CD4-positive, CD25-positive, alpha-beta regulatory T cell (primary cell): ENCODE measurements at places on chromosomes 7 and 10. TPM values are rescaled to one million over a fixed set of nuclear protein-coding genes. Genes with fewer than 3 reads are reported as not detected.

GRCh38 chr10:99775850-99776249, 6.6 kb upstream of the ABCC2 start:
- DNase-seq = no peak
- H3K27ac ChIP-seq = no peak overlapping the region
- no peaks in the 10 kb centered on the region for H3K27me3 ChIP-seq

CALD1 gene
- polyA plus RNA-seq = not detected

SFTPA1 gene
- polyA plus RNA-seq = not detected

NRG3 gene
- polyA plus RNA-seq = not detected

- H3K27me3 ChIP-seq = peaks cover 2% of the 10 kb centered on the region
- no peak for DNase-seq
- no peak overlapping the region for H3K27ac ChIP-seq
These were observed 1112.3 kb downstream of the GATA3 start for GRCh38 chr10:9166770-9167169.

GRCh38 chr10:110525349-110526260, 27.9 kb downstream of the DUSP5 start:
- H3K27me3 ChIP-seq = no peaks in the 10 kb centered on the region
- no peaks in the 10 kb centered on the region for H3K36me3 ChIP-seq
- no peak overlapping the region for H3K27ac ChIP-seq
- DNase-seq = no peak

- H3K4me3 ChIP-seq = no peak overlapping the region
- H3K27ac ChIP-seq = no peak overlapping the region
- DNase-seq = no peak
These were observed 73.3 kb downstream of the MCU start for GRCh38 chr10:72765051-72765745.

- no peak overlapping the region for H3K4me3 ChIP-seq
- DNase-seq = no peak
- H3K27me3 ChIP-seq = no peaks in the 10 kb centered on the region
- H3K36me3 ChIP-seq = no peaks in the 10 kb centered on the region
These were observed 153.5 kb downstream of the ZNF248 start for GRCh38 chr10:37703833-37704382.

GRCh38 chr10:55091691-55092328, 290.8 kb upstream of the PCDH15 start:
- no peaks in the 10 kb centered on the region for H3K36me3 ChIP-seq
- H3K4me1 ChIP-seq = no peaks in the 10 kb centered on the region
- peak; percentile 1 for DNase-seq
- H3K27me3 ChIP-seq = no peaks in the 10 kb centered on the region
- H3K4me3 ChIP-seq = no peak overlapping the region
- H3K27ac ChIP-seq = no peak overlapping the region

DNA sequence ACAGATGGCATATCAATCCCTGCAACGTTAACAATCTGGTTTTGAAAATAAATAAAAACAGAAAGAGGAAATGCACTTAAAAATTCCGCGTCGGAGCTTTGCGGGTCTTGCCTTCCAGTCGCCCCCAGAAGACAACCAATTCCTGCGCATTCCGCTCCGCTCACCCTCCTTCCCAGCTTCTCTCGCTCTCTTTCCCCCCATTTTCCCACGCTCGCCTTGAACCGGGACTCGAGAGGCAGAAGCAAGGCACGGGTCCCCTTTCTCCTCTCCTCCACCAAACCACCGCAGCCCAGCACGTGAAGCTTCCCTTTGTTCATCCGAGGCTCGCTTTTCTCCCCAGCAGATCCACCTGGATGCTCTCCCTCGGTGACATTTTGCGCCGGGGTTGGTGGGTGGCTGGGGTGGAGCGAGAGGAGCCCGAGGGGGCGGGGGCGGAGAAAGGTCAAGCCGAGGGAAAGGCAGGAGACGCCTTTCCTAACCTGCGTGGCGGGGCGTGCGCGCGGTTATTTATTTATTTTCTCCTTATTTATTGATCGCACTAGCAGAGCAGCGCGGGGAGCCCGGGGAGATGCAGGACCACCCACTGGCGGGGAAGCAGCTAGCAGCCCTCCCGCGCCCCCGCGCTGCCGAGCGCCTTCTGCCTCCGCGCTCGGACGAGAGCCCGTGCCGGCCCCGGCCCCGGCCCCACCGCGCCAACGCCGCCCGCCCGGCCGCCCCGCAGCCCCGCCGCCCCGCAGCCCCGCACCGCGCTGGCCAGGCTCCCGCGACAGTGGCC, at the start of gene KCND2:
TSS of gene KCND2 (plus strand) at position 475 of the 775 bp plus-strand sequence.
- no peak within 1 kb of the TSS for H3K27ac ChIP-seq
- no peaks in the 10 kb centered on the region for H3K4me1 ChIP-seq
- DNase-seq = no peak
- H3K27me3 ChIP-seq = no peaks in the 10 kb centered on the region
- H3K36me3 ChIP-seq = no peaks in the 10 kb centered on the region

GRCh38 chr10:125662584-125662983, 20.4 kb downstream of the TEX36 start:
- no peak overlapping the region for H3K4me3 ChIP-seq
- H3K27me3 ChIP-seq = no peaks in the 10 kb centered on the region
- H3K36me3 ChIP-seq = no peaks in the 10 kb centered on the region
- no peak overlapping the region for H3K27ac ChIP-seq

DNA sequence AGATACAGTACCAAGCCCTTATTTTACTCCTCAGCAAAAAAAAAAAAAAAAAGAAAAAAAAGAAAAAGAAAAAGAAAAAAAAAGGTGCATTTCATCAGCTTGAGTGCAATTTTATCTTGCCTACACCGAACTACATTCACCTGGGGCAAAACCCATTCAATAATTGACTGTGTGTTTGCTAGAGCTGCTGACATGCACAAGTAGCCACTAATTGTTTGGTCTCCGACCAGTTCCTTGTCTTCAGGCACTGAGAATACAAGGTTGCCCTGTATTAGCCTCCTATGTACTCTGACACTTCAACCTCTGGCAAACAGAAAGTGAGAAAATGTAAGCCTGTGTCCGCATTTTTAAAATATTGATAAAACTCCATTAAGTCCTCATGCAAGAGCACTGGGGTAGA, 1579.4 kb upstream of the LRRTM3 start:
- H3K4me1 ChIP-seq = no peaks in the 10 kb centered on the region
- H3K27ac ChIP-seq = no peak overlapping the region
- no peak overlapping the region for H3K4me3 ChIP-seq
- H3K36me3 ChIP-seq = no peaks in the 10 kb centered on the region
- DNase-seq = no peak

PRTFDC1 gene
- polyA plus RNA-seq = not detected

- no peaks in the 10 kb centered on the region for H3K4me1 ChIP-seq
- no peak overlapping the region for H3K4me3 ChIP-seq
- H3K27me3 ChIP-seq = peaks cover 5% of the 10 kb centered on the region
- no peak for DNase-seq
- H3K27ac ChIP-seq = no peak overlapping the region
- H3K36me3 ChIP-seq = no peaks in the 10 kb centered on the region
These were observed 88.0 kb upstream of the ELMO1 start for GRCh38 chr7:37536706-37537105.

- no peak overlapping the region for H3K27ac ChIP-seq
- H3K27me3 ChIP-seq = no peaks in the 10 kb centered on the region
- H3K4me3 ChIP-seq = no peak overlapping the region
- DNase-seq = no peak
These were observed 150.3 kb upstream of the FAM20C start for GRCh38 chr7:41917-42565.

DNA sequence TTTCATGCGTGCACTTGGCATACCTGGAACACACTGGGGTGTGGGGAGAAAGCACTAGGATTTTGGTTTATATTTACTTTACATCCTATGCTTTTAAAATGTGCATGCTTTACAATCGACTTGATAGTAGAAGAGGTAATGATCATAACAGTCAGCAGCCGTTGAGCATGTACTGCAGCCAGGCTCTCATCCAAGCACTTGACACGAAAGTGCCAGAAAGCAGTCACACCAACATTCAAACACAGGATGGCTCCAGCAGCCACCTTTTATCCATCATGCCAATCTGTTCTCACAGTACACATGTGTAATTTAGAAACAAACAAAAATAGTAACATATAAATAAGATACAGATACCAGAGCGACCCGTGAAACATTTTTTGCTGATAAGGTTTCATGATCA, 1.2 kb upstream of the FAM241B start:
- DNase-seq = no peak
- no peak overlapping the region for H3K4me3 ChIP-seq
- H3K27me3 ChIP-seq = no peaks in the 10 kb centered on the region
- H3K36me3 ChIP-seq = no peaks in the 10 kb centered on the region
- no peak overlapping the region for H3K27ac ChIP-seq
- peaks cover 20% of the 10 kb centered on the region for H3K4me1 ChIP-seq

DNA sequence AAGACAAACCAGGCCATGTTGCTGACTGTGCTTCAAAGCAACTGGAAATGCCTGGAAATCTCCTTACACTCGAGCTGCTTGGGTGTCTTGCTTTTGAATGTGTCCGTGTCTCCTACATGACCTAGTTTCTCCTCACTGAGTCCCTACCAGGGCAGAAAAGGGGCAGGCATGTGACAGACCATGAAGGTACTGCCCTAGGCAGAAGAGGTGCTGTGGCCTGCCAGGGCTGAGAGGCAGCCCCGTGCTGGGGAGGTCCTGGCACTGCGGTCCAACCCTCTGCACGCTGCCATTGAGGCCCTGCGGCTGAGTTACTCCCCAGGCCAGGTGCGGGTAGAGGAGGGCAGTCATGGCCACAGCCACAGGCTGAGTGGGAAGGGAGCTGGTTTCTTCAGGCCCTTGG, 159.3 kb downstream of the LYZL1 start:
- DNase-seq = no peak
- no peaks in the 10 kb centered on the region for H3K36me3 ChIP-seq
- H3K27me3 ChIP-seq = no peaks in the 10 kb centered on the region
- H3K4me3 ChIP-seq = no peak overlapping the region

AEBP1 gene
- polyA plus RNA-seq = 0.79 TPM

- H3K27ac ChIP-seq = no peak overlapping the region
- no peaks in the 10 kb centered on the region for H3K36me3 ChIP-seq
- no peaks in the 10 kb centered on the region for H3K4me1 ChIP-seq
- H3K4me3 ChIP-seq = no peak overlapping the region
- peaks cover 4% of the 10 kb centered on the region for H3K27me3 ChIP-seq
- no peak for DNase-seq
These were observed 51.1 kb upstream of the IL6 start for GRCh38 chr7:22675917-22676343.

- H3K36me3 ChIP-seq = peaks cover 26% of the 10 kb centered on the region
- peak overlapping the region; percentile 96 for H3K27ac ChIP-seq
- peaks cover 83% of the 10 kb centered on the region for H3K4me1 ChIP-seq
- H3K4me3 ChIP-seq = peak overlapping the region; percentile 98
These were observed 2.5 kb downstream of the VSIR start for GRCh38 chr10:71770789-71771188.

DNA sequence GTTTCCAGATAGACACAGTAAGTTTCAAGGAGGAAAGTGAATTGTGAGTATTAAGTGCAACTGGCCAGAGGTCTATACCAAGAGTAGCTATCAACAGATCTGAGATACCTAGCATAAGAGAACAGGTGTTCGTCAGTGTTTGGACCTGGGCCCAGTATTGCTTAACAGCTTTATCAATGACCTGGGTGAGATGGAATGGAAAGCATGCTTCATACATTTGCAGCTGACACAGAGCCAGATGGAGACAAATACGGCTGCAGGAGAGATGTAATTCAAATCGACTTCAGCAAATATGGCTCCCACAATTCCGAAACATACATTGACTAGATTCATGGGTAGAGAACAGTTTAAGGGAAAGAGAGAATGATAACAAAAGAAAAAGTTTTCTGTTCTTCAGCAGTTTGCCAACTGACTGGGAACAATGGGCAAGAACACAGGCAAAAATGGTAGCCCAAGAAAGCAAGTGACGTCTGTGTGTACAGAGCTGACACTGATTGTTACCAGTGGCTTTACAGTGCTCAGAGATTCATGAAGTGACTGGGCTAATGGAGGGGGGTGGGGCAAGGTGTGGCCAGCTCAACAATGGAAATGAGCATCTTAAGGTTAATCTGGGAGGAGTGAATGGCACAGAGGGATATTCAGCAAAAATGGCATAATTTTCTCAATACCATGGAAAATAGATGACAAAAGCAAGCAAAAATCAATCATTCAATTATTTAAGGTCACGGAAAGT, 28.0 kb upstream of the COBL start:
- H3K4me3 ChIP-seq = no peak overlapping the region
- no peaks in the 10 kb centered on the region for H3K27me3 ChIP-seq
- H3K36me3 ChIP-seq = no peaks in the 10 kb centered on the region
- no peak for DNase-seq
- H3K27ac ChIP-seq = no peak overlapping the region

COMMD3 gene
- 85.3 TPM for polyA plus RNA-seq

PTF1A gene
- not detected for polyA plus RNA-seq

GRCh38 chr10:93081834-93082233, 8.1 kb downstream of the CYP26A1 start:
- H3K4me3 ChIP-seq = no peak overlapping the region
- H3K36me3 ChIP-seq = no peaks in the 10 kb centered on the region
- H3K4me1 ChIP-seq = peaks cover 4% of the 10 kb centered on the region
- H3K27ac ChIP-seq = no peak overlapping the region
- peaks cover 10% of the 10 kb centered on the region for H3K27me3 ChIP-seq
- DNase-seq = no peak

DNA sequence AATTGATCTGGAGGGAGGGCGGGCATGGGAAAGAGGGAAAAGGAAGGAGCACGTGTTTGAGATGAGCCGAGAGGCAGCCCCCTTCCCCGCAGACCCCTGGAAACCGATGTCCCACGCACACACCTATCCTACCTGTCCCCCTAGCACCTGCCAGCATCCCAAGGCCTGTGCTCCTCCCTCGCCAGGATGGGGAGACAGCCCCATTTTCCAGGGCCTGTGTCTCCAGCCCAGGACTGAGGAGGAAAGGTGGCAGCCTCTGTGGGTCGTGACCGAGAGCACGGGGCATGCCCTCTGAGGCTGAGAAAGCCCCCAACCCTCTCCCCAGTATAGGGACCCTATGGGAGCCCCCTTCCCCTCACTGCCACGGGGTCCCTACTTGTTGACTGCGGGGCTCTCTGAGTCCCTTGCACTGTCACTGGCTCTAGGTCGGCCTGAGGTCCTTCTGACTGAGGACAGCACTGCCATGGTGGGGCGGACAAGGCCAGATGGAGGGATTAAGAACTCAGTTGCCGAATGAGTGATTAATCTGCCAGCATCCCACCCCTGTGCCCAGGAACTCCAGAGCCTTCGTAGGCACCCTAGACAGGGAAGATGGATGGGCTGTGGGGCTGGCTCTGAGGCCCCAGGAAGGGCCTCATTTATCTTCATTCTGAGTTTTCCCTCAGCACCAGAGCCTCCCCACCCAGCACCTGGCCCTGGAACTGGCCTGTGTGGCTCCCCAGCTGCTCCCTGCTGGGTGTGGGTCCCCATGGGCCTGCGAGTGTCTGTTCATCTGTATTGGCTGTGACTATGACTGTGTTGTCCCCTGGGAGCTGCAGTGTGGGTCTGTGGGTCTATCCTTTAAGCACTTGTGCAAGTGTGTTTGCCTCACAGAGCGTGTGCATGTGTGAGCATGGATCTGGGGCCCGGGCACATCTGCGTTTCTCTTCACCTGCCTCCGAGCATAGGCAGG, 26.0 kb downstream of the CRHR2 start:
- H3K36me3 ChIP-seq = no peaks in the 10 kb centered on the region
- H3K4me3 ChIP-seq = no peak overlapping the region
- H3K27me3 ChIP-seq = no peaks in the 10 kb centered on the region
- no peaks in the 10 kb centered on the region for H3K4me1 ChIP-seq
- DNase-seq = no peak

GRCh38 chr7:101593556-101593955, 35.5 kb downstream of the MYL10 start:
- H3K27me3 ChIP-seq = no peaks in the 10 kb centered on the region
- no peak overlapping the region for H3K4me3 ChIP-seq
- no peaks in the 10 kb centered on the region for H3K36me3 ChIP-seq
- H3K27ac ChIP-seq = no peak overlapping the region
- DNase-seq = no peak
- H3K4me1 ChIP-seq = no peaks in the 10 kb centered on the region

- H3K36me3 ChIP-seq = no peaks in the 10 kb centered on the region
- no peaks in the 10 kb centered on the region for H3K4me1 ChIP-seq
- DNase-seq = no peak
- H3K4me3 ChIP-seq = no peak overlapping the region
- H3K27me3 ChIP-seq = peaks cover 2% of the 10 kb centered on the region
These were observed 66.3 kb upstream of the FRMD4A start for GRCh38 chr10:14397066-14397465.

MOGAT3 gene
- polyA plus RNA-seq = not detected
